ENCODE measurements at places on chromosomes 3 and 15.

DNA sequence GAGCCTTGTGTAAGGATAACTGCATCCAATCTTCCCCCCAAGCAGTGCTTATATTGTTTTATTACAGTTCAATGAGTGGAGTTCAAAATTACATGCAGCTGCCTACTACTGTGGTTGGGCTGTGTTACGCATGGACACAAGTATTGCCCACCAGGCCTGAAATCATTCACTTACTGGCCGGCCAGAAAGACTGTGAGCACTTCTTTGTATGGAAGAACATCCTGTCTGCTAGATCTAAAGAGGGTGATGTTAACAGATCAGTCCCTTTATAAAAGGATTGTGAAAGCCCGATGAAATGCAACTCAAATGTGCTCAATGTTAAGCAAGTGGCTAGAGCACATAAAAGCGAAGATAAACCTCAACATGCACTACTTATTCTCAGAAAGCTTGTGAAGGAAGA, 132.5 kb downstream of the FOXP1 start:
- DNase-seq, result no peak

DNA sequence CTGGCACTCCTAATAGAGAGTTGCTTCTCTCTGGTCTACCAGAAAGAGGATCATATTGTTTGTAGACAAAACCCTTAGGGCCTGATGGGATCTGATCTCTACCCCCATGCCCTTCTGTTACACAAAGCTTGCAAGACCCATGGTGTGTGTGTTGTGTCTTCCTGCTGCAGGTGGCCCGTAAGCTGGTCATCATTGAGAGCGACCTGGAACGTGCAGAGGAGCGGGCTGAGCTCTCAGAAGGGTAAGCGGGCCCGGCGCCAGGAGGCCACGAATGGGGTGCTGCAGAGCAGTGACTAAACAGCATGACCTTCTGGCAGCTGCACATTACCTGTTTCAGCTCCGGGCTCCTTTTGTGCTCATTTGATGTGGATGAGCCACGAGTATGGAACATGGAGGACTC, 18.2 kb downstream of the TPM1 start:
- no peak for DNase-seq

DNA sequence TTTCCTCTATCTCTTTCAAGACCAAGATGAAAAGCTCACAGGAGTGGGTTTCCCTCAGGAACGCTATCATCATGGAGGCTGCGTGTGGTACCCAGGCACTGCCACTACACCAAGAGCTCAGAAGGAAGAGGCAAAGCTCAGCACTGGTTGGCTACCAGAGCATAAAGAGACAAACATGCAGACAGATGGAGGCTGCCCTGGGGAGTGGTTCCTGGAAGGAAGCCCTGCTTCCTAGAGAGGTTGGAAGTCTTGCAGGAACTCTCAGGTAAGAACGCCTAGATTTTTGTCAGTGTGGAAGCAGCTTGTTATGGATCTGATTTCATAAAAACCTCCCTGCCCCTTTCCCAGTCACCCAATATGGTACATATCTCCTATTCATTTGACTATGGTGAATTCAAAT, 49.9 kb upstream of the ADCY5 start:
- DNase-seq, result no peak

DNA sequence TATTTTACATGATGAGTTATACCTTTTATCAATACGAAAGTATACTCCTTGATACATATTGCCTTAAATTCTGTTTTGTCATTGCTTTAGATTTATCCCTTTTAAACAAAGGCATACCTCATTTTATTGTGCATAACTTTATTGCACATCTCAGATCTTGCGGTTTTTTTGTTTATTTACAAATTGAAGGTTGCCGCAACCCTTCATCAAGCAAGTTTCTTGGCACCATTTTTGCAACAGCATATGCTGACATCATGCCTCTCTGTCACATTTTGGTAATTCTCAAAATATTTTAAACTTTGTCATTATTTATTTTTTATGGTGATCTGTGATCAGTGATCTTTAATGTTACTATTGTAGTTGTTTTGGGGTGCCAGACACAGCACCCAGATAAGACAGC, 20.9 kb downstream of the SNRK start:
- no peak for DNase-seq

DNA sequence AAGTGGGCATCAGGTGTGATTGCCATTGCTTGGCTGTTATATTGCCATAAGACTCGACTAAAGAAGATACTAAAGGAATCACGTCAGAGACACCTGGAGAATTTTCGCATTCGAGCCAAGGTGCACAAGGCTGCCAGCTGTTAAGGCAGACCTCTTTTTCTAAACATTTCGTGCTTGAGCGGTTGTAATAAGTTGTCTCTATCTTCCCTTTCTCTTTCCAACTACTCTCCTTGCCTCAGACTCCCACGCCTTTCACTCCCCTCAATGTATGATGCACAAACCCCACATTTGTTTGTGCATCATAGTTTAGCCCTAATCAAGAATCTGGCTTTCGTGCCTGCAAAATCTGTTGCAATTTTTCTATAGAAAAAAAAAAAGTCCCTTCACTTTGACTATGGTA, 118.0 kb downstream of the IQCH start:
- DNase-seq, result no peak

- no peak for DNase-seq
Observed at GRCh38 chr3:115823083-115823482, 199.8 kb downstream of the GAP43 start.

DNA sequence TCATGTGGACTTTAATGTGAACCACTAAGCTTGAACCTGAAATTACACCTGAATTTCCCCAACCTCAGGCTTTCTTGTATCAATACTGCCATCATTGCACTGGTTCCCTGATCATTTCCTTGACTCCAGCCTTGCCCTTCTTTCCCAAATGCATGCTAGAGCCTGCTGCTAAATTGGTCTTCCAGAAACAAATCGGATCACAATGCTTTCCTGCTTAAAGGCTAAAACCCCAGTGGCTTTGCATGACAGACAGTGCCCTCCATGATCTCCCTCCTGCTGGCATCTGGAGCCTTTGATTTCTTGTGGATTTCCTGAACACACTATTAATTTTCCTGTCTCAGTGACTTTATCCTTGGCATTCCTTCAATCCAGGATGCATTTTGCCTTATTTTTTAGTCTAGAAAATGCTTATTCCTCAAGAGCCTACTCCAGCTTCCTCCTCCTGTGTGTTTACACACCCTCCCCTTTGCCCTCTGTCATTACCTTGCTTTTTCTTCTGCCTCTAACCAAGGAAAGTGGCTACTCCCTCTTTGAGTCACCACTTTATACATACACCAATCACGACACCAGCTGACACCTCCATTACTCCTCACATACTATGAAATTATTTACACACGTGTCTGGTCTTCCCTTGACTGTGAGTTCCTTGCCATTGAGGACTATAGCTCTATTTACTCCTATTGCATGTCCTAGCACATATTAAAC, 214.6 kb downstream of the KCNAB1 start:
- no peak for DNase-seq

- no peak for DNase-seq
Observed at GRCh38 chr3:34646911-34647460, 848.6 kb downstream of the PDCD6IP start.

- no peak for DNase-seq
Observed at GRCh38 chr3:71930056-71930991, 145.4 kb upstream of the PROK2 start.

DNA sequence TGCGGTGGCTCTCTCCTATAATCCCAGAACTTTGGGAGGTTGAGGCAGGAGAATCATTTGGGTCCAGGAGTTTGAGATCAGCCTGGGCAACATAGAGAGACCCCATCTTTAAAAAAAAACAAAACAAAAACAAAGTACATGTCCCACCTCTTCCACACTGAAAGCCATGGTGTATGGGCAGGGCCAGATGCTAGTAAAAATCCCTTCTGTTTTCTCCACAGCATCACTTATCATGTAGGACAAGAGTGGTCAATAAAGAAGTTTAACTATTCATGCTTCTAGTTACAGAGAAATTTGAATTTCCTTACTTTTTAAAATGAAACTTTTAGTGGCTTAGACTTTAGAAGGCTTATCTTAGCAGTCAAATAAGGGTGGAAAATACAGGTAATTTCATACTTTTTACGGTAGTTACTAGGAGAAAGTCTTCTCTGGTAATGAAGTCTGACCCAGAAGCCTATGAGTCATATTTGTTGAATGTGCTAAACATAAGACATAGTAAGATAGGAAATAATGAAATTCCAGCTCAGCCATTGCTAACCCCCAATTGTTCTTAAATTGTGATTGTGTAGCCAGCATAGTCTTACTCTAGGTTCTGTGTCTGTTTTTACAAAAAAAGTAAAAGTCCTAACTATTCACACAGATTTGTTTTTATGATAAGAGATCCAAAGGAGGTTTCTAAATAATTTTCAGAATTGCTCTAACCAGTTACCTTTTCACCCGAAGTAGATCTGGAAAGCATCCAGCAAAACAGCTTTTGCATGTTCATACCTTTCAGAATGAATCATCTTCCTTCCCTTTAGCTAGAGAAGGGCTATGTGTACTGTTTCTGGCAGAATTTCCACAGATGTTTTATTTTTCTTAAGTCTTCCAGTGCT, 16.4 kb upstream of the ZNF609 start:
- no peak for DNase-seq

- no peak for DNase-seq
Observed at GRCh38 chr3:53818221-53819162, 27.7 kb downstream of the CHDH start.

GRCh38 chr15:78302579-78303312, 3.3 kb upstream of the SKIC8 start:
- DNase-seq, result no peak

DNA sequence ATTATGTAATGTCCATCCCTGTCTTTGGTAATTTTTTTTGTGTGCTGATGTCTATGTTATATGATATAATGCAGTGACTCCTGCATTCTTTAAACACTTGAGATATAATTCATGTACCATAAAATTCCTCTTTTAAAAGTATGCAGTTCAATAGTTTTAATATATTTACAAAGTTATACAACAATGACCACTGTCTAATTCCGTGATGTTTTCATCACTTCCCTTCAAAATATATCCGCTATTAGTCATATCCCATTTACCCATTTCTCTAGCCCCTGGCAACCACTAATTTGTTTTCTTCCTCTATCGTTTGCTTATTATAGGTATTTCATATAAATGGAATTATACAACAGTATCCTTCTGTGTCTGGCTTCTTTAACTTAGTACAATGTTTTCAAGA, 64.9 kb upstream of the SUCLG2 start:
- no peak for DNase-seq

DNA sequence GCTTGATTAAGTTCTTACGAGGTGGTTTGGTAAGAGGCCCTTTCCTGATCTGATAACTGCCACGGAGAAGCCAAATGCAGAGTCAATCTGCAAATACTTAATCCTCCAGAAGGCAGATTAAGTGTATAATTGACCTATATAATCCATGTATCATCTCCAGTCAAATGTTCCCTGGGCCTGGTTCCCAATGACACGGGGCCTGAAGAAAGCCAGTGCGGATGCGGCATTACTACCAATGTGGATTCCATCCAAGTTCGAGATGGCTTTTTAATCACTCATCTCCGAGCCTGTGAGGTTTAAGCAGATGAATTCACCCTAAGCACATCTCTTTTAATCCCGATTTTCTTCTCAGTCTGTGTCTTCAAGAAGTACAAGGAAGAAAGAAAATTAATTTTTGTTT, 60.0 kb upstream of the FEZF2 start:
- no peak for DNase-seq

- no peak for DNase-seq
Observed at GRCh38 chr15:80662129-80662528, 33.0 kb upstream of the ABHD17C start.

DNA sequence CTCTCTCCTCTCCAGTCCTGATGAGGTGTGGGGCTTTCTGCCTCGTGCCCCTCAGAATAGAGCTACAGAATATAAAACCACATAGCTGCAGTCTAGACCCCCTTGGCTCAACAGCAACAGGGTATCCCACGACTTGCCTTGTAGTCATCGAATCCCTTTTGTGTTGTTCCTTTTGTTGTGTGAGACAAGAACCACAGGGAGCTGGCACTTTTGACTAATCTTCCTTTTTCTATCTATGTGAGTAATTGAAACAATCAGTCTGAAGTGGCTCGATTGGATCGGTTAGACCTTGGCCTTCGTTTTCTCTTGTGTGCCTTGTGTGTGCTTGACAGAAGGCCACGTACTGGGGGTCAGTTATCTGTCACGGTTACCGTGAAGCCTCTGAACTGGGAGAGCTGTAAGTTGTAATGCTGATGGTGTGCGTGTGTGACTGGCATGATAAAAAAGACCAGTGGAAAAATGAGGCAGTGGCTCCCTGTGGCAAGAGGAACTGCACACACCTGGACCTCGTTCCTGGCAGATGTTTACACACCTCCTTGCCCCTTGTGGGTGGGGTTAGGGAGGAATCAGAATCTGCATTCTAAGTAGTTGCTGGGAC, 23.2 kb upstream of the IQCF6 start:
- DNase-seq, result no peak

DNA sequence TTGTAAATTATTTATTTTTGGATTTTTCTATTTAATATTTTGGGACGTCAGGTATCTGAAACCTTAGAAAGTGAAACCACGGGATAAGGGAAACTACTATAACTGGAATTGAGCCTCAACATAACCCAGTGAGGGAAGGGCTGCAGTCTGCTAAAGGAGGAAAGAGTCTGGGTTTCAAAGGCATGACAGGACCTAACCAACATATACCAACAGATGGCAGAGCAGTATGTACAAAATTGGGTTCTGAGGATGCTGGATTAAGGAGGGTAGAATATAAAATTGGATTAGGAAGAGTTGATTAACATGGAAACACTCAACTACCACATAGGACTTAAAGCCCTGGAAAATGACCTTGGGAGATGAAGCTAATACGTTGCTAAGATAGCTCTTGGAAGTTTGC, 603.5 kb downstream of the MECOM start:
- DNase-seq, result no peak

- no peak for DNase-seq
Observed at GRCh38 chr3:192417017-192417416, 310.3 kb downstream of the FGF12 start.

DNA sequence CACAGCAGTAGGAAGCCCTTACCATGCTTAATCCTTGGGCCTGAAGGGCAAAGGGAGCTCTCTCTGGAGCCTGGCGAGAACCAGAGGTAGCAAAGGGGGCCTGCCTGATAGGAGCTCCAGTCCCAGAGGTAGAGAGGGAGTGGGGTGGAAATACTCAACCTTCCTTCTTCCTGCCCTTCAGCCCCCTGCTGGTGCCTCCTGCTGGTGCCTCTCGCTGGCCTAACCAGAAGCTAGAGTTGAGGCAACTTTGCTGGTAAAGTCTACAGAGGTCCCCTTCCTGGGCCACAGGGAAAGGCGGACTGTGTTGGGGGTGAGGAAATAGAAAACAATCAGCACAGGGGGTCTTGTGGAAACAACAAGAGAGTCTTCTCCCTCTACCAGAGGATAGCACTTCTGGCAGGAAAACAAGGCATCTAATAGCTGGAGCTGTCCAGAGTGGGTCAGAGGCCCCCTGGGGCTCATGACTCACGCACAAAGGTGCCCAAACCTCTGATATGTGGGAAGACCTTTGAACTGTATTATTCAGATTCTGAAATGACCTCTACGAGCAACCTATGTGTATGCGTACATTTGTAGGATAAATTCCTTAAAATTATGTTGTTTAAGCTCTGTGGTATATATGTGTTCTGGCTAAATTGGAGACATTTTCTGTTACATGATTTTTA, 133.9 kb downstream of the LRRC28 start:
- no peak for DNase-seq

- no peak for DNase-seq
Observed at GRCh38 chr3:40886660-40887425, 312.5 kb upstream of the CTNNB1 start.

Data from muscle of arm (tissue), 14 donors.